ENCODE measurements at places on chromosomes 16 and 17.
A peak's percentile ranks its signal among the peaks of the same experiment; 100 is the strongest.

- ATAC-seq: peak; percentile 7
Observed at GRCh38 chr16:9090101-9090959, 1.1 kb upstream of the HAPSTR1 start.

- no peak for ATAC-seq
Observed at GRCh38 chr16:1468426-1468810, 6.4 kb downstream of the CLCN7 start.

- no peak for ATAC-seq
Observed at GRCh38 chr16:84800158-84800978, 19.4 kb upstream of the CRISPLD2 start.

- no peak for ATAC-seq
Observed at GRCh38 chr17:55405600-55405999, 16.0 kb downstream of the MMD start.

- ATAC-seq: no peak
Observed at GRCh38 chr16:54696522-54696921, 234.1 kb upstream of the IRX5 start.

- no peak for ATAC-seq
Observed at GRCh38 chr16:3157229-3158025, 22.6 kb downstream of the ZNF213 start.

GRCh38 chr17:65290056-65290455, 152.9 kb downstream of the RGS9 start:
- no peak for ATAC-seq

- no peak for ATAC-seq
Observed at GRCh38 chr16:9392956-9393355, 301.5 kb downstream of the HAPSTR1 start.

Measured in activated T-helper 17 cell treated with anti-CD3 and anti-CD28 coated beads, Interleukin-2, amount 50 U/mL, for 72 hours (primary cell).